ENCODE measurements at places on chromosomes 1 and 21.

- no peak for DNase-seq
Measured at GRCh38 chr1:233208687-233209086, 86.8 kb downstream of the PCNX2 start.

DNA sequence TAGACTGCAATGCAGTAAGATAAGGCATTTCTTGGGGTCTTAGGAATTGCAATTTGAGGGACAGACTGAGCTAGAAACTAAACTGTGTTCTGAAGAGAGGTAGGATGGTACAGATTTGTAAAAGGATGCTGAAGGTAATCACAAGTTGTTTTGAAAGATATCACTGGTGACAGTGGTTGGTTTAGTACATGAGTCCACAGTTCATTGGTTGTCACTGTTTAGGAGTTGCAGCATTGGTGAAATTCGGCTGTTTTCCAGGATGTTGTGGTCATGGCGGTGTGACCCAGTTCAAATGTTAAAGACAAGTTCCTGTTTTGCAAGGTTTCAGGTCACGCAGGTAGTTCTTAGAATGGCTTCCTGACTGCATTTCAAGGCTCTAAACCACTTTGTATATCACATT lies 292.8 kb upstream of the B3GALT2 start:
- DNase-seq, result peak; percentile 9

GRCh38 chr21:31346256-31346821 lies 2.3 kb upstream of the TIAM1 start:
- no peak for DNase-seq

DNA sequence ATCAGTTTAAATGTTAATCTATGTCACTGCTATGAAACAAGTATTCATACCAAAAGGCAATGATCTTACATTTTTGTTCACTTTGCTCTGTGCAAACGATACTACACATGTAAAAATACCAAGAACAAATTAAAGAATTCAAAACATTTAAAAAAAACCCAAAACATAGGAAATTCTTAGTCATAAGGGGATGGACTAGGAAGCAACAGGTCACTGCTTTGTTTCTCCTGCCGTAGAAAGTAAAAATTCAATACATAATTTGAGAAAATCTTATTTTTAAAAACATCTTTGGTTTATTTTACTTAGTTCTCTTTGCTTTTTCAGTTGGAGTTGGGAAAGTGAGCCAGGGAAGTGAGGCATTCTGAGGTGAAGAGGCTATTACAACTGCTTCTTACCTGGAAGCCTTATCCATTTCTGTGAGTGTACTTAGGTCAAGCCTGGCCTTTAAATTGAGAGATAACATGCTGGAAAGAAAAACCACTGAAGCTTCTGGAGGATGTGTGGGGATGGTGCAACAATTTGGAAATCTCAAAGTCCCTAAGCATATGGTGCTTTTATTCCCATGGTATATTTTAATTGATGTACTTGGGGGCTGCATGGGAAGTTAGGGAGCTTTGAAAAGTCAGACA lies 183.5 kb downstream of the CDC42BPA start:
- no peak for DNase-seq

- no peak for DNase-seq
Measured at GRCh38 chr21:45470773-45471524, 66.0 kb downstream of the COL18A1 start.

DNA sequence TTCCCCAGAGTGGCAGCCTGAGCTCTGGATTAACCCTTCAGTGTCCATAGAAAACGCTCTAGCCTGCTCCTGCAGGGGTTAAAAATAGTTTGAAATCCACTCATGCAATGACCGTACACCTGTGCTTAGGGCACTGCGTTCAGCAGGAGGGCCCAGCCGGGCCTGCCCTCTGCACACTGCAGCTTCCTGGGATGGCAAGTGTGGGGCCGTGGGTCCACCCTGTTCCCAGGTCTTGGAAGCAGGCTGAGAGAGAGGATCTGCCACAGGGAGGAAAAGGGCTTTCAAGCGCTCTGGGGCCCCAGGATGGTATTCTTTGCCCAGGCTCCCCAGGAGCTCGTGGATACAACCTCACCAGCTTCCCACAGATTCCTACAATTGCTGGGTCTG lies 1.5 kb upstream of the S100B start:
- no peak for DNase-seq

- DNase-seq, result no peak
Measured at GRCh38 chr1:65630855-65631254, 161.8 kb upstream of the PDE4B start.

DNA sequence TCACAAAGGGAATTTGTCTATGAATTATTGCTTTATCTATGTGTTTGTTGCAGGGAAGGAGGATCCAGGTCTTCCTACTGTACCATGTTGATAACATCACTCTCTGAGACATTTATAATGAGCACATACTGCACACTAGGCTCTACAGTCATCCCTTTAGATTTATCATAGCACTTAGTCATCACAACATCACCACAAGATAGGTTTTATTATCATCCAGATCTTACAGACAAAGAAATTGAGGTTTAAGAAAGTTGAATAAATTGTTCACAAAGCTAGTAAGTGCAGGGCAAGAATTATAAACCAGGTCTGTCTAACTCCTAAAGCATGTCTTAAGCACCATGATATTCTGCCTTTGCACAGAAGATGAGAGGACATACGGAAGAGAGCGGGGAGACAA lies 121.1 kb upstream of the ST6GALNAC5 start:
- DNase-seq, result no peak

DNA sequence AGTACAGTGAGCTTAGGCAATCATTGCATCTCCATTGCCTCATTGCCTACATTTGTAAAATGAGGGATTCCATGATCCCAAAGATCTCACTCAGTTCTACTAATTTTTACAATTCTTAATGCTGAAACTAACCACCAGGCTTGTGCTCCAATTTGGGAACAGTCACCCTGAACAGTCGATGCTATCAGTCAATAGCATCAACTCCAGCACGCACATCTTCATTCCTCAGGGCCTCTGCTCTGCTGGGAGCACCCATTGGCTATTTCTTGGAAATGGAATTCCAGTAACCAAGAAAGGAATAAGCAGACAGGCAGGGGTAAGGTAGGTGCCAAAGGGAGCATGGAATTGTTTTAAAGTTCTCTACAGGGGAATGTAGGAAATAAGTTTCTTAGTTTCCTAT lies 14.2 kb upstream of the ACKR1 start:
- no peak for DNase-seq

DNA sequence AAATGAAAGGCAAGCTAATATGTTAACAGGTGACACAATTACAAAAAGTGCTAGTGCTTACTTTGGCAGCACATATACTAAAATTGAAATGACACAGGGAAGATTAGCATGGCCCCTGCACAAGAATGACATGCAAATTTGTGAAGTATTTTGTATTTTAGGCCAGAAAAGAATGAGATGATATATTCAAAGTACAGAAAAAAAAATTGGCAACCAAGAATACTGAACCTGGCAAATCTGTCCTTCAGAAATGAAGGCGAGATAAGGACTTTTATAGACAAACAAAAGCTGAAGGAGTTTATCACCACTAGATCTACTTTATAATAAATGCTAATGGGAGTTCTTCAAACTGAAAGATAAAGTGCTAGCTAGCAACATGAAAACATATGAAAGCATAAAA lies 350.0 kb upstream of the POU3F1 start:
- no peak for DNase-seq

GRCh38 chr1:109649491-109649914 lies 6.4 kb upstream of the GSTM4 start:
- DNase-seq, result no peak

DNA sequence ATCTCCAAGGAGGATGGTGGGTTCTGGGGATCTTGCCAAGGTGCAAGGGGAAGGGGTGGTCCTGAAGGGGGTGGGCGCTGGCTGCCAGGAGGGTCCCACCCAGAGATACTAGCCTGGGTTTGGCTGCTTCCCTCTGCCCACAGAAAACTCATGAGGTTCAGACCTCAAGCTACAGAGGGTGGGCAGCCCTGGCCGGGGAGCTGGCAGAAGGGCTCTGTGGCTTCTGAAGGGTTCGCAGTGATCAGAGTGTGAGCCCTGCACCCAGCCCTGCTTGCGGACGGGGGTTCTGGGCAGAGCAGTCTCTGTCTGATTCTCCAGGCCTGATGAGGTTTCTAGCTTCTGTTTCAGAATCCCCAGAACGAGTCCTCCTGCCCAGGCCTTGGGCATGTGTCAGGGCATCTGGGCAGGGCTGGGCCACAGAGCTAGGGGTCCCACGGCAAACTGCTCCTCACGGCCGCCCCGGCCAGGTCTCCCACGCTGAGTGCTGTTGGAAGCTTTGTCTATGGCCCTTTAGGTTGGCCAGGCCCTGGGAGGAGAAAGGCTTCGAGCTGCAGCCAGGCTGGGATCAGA lies 635 bp upstream of the MMEL1 start:
- DNase-seq, result no peak

DNA sequence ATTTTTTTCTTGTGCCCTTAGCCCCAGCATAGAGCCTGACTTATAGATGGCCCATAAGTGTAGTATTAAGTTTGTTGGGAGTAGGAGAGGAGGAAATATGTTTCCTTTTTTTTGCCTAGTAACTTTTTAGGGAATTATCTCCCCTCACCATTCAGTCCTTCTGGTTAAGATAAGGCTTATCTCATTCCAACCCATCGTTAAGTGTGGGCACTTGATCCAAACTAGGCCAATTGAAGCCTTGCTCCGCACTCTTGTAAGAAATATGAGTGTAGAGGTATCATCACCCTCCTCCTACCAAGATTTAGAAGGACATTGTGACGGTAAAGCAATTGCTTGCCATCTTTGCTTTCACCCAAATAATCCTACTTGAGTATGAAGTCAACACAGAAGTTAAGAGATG lies 8.8 kb upstream of the FGGY start:
- DNase-seq, result no peak

DNA sequence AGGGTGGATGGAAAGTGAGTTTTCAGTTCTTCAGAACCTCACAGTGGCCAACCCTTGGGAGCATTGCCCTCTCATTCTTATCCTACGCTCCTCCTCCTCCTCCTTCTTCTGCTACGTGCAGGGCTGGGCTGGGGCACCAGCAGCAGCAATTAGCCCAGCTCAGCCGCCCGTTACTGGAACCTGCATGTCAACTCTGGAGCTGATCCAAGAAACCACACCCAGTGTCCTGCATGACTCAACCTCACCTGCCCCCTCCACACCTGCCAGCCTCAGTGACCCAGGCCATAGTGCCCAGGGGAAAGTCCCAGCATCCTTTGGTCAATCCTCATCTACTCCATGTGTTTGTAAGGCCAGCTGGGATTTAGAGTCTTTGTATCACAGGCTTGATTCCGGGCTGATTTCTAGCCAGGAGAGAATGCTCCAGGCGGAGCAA lies 12.6 kb downstream of the ELF3 start:
- no peak for DNase-seq

GRCh38 chr1:224718470-224719053 lies 102.4 kb downstream of the CNIH3 start:
- no peak for DNase-seq

GRCh38 chr21:35258521-35258920 lies 209.4 kb upstream of the RUNX1 start:
- no peak for DNase-seq

- no peak for DNase-seq
Measured at GRCh38 chr1:46183926-46184557, 7.8 kb upstream of the P3R3URF start.

- DNase-seq, result no peak
Measured at GRCh38 chr1:99621340-99621901, 24.5 kb upstream of the PALMD start.

DNA sequence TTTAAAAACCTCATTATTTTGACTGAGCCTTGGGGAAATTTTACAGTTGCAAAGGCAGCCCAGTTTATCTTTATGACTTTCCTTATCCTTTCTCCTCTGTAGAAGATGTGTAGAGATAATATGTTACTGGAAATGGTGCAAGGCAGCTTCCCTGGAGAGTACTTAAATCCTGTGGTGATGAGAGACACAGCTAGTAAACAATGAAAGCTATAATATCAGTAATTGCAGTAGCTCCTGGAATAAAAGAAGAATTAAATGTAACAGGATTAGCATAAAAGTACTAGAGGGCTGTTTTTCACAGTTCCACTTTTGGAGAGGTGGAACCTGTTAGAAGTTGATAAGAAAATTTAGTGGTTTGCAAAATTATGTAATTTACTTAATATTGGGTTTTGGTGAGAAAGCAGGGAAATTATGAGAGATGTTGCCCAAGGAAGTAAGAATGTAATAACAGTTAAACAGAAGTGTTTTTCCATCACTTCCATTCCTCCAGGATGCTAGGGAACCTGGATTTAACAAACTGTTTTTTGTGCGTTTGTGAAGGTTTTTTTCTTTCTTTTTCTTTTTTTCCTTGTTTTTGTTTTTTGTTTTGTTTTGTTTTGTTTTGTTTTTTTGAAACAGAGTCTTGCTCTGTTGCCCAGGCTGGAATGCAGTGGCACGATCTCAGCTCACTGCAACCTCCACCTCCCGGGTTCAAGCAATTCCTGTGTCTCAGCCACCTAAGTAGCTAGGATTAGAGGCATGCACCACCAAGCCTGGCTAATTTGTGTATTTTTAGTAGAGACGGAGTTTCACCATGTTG lies 15.7 kb upstream of the EDEM3 start:
- DNase-seq, result no peak

GRCh38 chr1:212542761-212543187 lies 65.8 kb upstream of the ATF3 start:
- no peak for DNase-seq

DNA sequence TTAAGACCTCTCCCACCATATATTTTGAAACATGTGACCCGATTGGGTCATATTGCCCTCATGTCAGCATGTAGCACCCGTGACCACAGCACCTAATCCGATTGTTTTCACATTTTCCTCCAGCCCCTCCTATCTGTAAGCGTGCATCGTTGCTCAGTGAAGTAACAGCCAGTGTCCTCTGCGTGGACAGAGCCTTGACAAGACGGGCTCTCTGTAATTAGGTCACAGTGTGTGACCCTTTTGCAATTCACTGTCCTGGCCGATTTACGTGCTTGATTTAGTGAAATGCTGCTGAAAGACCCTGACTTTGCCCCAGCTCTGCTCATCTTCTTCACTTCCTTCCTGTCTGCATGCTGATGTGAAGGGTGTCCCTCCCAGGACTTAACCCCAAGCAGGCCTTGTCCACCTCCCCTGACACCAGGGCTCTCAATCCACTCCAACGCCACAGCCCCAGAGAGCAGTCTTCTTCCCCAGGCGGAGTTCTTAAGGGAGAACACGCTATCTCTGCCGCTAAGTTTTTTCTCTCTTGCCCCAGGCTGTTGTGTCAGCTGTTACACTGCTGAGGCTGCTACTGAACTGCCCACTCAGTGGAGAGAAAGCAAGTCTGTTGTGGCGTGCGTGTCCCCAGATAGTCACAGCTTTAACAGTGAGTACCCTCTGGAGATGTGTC lies 19.4 kb downstream of the URB2 start:
- DNase-seq, result no peak

DNA sequence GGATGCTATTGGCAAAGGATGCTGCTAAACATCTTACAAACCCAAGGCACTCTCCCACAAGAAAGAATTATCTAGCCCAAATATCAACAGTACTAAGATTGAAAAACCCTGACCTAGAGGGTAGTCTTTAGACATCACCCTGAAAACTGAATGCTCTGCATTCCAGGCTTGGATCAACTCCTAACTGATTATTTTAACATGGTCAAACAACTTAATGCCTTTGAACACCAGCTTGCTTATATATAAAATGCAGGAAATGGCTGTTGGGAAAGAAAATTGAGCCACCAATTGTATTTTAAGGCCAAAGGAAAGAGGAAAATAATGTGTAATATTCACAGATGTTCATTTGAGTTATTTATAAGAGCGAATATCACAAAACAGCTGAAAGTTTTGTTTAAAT lies 72.2 kb upstream of the C1orf87 start:
- no peak for DNase-seq

All from activated CD8-positive, alpha-beta memory T cell treated with anti-CD3 and anti-CD28 coated beads for 1 hour (primary cell).